ENCODE measurements at places on chromosomes 1 and 21.

- DNase-seq: no peak
Observed at GRCh38 chr1:114691061-114691460, 4.3 kb downstream of the AMPD1 start.

DNA sequence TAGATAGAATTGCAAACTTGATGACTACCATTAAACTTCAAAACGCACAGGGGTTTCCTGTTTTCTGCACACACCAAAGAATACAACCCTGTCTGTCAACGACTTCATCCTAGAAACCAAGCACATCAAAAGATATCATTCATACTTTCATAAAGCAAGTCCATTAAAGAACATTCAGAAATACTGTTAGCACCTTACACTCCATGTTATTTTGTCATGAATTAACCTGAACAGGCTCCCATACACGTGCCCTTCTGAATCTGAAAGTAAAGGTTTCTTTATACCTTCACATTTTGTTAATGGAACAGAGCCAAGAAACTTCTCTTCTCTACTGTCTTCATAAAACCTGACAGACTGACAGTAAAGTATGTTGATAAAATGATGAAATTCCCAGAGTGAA, 46.1 kb downstream of the PUM1 start:
- no peak for DNase-seq

DNA sequence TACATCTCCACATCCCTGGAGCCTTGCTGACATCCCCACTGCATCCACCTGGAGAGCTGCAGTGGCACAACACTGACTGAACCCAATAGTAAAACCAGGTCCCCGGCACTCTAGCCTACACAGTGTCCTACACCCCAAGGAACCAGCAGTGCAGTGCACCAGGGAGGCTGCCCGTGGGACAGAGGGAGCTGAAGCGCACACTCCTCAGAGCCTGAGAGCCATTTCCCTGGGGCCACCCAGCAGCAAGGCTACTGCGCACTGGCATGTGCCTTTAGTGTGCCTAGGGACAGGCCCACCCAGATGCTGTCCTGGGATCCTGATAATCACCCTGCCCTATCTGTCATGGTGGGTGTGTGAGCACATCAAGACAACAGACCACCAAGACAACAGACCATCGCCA, 31.9 kb downstream of the NSL1 start:
- DNase-seq: no peak

DNA sequence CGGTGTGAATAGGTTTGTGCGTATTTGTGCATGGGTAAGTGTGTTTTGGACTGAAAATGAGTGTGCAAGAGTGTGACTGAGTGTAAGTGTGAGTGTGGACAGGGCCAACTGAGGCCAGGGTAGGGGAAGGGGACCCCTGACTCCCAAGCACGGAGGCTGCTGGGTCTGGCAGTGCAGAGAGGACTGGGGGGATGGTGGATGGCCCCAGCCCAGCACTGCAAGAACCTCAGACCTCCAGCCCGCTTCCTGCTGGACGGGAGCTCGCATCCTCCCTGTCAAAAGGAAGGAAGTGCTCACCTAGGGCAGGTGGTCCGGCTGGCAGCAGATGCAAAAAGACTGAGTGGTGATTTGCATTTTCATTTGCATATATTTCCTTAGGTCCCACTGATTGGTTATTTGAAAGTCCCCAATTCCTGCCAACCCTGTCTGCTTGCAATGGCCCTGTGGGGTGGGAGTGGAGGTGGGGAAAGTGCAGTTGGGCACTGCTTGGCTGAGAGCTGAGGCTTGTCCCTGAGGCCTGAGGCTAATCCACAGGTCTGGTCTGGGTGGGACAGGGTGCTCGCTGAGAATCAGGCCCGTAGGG, 42.8 kb upstream of the CASZ1 start:
- DNase-seq: no peak

DNA sequence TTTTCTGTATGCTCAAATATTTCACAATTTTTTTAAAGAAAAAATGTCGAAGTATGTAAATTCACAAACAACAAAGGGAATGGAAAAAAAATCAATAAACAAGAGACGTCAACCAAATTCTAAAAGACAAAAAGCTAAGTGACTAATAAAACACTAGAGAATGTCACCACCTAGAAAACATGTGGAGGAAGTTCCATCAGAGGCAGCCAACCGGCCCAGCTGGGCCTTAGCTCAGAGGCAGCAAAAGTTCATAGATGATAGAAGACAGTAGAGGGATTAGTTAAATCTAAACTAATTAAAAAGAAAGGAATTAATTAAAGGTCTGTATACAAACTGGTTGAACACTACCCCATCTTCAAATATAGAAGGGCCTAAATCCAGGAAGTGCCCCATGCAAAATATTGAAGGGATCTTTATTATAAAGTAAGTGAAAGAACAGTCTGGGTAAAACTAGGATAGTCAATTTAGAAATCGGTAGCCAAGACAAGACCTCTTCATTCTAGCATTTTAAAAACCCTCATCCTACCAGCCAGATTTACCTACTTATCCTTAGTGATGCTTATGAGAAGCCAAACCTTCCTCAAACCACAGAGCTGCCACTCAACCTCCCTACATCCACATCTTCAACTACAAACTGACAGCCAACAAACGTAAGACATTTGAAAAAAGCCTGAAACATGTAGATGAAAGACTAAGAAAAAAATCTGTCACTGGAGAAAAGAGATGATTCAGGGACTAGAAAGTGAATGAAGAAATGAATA, 23.7 kb downstream of the MRPL39 start:
- no peak for DNase-seq

GRCh38 chr1:1759456-1760344, 18.6 kb downstream of the NADK start:
- DNase-seq: no peak

DNA sequence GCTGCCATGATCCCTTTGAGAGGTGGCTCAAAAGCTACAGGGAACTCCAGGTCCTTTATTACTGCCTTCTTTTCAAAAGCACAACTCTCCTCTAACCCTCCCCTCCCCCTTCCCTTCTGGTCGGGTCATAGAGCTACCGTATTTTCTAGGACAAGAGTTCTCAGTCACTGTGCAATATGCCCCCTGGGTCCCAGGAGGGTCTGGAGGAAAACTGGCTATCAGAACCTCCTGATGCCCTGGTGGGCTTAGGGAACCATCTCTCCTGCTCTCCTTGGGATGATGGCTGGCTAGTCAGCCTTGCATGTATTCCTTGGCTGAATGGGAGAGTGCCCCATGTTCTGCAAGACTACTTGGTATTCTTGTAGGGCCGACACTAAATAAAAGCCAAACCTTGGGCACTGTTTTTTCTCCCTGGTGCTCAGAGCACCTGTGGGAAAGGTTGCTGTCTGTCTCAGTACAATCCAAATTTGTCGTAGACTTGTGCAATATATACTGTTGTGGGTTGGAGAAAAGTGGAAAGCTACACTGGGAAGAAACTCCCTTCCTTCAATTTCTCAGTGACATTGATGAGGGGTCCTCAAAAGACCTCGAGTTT, 3.1 kb downstream of the BTG2 start:
- DNase-seq: no peak

- DNase-seq: no peak
Observed at GRCh38 chr1:22816803-22817202, 106.2 kb downstream of the EPHB2 start.

All from GM13977 (cell line).